ENCODE measurements at places on chromosomes 13 and 19.
A peak's percentile ranks its signal among the peaks of the same experiment; 100 is the strongest.

- ATAC-seq = no peak
Observed at GRCh38 chr13:97440598-97441170, 6.7 kb downstream of the RAP2A start.

DNA sequence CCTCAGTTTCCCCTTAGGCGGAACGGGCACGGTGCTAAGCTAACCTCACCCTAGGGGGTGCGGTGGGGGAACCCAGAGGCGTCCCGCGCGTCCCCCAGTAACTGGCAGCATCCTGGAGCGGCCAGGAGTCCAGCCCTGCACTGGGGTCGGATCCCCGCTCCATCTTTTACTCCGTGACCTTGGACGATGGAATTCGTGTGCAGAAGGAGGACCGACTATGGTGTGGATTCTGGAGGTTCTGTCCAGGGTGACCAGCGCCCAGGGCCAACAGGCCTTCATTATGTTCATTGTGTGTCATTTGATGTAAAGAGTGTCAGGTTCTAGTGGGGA, 630 bp downstream of the SPPL2B start:
- ATAC-seq = peak; percentile 10

GRCh38 chr13:84645196-84646012, 763.1 kb upstream of the SLITRK1 start:
- peak; percentile 73 for ATAC-seq

DNA sequence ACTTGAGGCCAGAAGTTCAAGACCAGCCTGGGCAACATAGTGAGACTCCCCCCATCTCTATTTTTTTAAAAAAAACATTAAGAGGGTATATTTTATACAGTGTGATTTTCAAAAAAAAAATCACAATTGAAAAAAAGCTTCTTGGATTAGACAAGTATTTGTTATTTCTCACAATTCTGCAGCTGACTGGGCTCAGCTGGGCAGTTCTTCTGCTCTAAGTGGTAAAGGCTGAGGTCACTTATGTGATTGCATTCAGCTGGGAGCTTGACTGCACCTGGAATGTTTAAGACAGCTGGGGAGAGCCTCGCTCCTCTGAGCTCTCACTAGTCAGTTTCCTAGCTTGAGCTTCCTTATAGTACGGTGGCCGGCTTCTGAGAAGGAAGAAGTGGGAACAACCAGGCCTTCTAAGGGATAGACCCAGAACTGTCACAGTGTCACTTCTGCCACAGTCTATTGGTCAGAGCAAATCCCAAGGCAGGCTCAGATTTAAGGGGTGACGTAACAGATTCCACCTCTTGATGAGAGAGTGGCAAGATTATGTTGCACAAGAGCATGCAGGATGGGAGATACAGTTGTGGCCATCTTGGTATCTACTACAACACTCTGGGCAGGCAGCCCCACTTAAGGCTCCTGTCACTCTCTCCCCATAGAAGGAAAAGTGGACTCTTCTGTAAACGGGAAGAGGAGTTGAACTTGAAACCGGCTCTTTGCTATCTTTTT, 19.7 kb upstream of the IRGC start:
- ATAC-seq = no peak

DNA sequence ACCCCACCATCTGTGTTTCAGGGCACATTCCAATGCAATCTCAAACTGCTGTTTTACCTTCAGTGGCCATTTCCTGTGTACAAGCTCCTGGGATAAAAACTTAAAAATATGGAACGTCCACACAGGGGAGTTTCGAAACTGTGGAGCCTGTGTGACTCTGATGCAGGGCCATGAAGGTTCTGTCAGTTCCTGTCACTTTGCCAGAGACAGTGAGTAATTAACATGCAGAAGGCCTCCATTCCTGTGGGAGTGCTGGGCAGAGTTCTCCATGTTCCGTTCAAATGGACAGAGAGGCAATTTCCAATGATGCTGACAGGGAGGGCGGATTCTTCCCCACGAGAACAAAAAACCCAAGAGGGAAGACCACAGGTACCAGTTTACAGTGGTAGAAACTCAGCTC, 24.4 kb downstream of the WDR88 start:
- no peak for ATAC-seq

DNA sequence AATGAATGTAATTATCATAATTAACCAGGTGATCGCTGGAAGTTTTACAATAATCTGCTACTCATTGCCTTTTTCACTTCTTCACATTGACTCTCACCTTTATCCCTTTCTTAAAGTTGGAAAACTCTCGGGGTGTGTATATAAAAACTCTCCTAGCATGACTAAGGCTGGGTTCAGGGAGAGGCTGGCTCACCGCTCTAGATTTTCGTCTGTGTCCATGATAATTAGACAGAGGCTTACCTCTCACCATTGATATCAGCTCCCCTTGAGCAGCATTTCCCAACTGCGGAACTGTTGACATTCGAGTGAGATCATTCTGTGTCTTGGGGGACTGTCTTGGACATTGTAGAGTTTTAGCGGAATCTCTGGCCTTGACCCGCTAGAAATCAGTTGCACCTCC, 39.4 kb downstream of the NFIX start:
- no peak for ATAC-seq

GRCh38 chr19:371501-372168, 27.0 kb upstream of the MIER2 start:
- no peak for ATAC-seq

GRCh38 chr19:30029721-30030510, 87.9 kb downstream of the URI1 start:
- ATAC-seq = no peak

DNA sequence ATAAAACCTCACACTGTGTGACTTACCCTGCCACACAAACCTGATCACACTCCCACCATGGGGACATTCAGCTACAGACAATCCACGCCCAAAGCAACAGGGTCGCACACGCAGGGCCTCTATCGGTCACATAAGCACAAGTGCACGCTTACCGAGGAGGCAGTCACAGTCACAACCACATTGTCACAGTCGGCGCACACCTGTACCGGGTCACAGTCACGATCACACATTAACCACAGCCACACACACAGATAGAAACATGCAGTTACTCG, 579 bp downstream of the ZNF566 start:
- peak; percentile 14 for ATAC-seq

GRCh38 chr19:30133803-30134202, 191.8 kb downstream of the URI1 start:
- no peak for ATAC-seq

DNA sequence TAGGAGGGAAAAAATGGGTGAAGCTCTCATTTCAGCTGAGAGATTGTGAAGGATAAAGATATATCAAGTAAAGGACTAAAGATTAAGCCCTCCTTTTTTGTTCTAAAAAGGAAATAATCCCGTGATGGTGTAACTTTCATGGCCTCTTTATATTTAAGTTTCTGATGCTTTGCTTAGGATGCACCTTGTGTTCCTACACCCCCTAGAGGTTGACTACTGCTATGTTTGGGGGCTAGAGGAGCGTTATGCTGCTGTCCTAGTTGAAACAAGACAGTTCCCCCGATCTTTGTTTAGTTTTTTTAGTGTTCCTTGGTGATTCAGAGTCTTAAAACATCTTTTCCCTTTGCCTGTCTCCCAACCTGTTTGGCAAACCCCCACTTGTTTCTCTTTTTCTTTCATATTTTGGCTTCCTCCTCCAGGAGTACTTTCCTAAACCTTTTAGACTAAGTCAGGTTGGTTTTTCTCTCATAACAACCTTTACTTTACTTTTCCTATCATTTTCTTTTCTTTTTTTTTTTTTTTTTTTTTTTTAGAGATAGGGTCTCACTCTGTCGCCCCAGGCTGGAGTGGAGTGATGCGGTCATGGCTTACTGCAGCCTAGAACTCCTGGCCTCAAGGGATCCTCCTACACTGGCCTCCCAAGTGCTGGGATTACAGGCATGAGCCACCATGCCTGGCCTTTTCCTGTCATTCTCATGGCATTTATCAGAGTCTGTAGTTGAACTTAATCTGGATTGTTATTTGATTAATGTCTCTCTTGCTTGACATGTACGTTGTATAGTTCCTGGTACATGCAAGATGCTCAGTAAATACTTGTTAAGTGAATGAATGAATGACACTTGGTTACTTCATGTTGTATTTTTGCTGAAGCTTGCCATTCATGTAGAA, 2.8 kb downstream of the UBA2 start:
- ATAC-seq = peak; percentile 70

- no peak for ATAC-seq
Observed at GRCh38 chr19:46660551-46661019, 397 bp downstream of the DACT3 start.

DNA sequence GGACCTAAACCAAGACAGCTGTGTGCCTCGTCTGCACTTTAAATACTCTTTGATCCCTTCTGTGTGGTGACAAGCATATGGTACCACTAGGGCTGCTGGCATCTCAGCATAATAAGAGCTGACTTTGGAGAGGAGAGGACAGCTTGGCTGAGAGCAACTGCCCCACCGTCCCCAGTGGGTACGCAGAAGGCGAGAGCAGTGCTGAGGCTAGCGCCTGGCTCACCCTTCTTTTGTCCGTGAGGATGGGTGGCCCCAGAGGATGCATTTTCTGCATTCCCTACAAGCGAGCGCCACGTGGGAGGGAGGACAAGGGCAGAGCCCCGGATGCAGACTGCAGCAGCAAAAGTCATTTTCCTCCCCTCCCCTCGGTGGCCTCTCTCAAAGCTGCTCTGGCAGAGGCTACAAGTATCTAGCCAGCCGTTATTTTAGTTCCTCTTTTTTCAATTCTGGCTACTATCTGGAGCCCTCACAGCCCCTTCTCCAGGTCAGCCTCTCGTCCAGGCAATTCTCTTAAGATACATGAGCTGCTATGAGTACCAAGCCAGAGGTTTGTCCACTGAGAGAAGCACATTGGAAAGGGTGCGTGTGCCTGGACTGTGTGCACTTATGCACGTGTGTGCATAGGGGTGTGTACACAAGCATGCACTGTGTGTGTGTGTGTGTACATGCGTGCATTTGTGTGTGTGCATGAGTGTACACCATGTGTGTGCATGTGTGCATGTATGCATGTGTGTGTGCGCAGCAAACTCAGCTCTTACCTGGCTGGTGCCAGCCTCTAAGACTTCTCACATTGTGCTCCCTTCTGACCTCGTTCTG, 51.3 kb downstream of the RAB20 start:
- peak; percentile 34 for ATAC-seq

- ATAC-seq = no peak
Observed at GRCh38 chr19:30648866-30649862, 277.0 kb downstream of the ZNF536 start.

DNA sequence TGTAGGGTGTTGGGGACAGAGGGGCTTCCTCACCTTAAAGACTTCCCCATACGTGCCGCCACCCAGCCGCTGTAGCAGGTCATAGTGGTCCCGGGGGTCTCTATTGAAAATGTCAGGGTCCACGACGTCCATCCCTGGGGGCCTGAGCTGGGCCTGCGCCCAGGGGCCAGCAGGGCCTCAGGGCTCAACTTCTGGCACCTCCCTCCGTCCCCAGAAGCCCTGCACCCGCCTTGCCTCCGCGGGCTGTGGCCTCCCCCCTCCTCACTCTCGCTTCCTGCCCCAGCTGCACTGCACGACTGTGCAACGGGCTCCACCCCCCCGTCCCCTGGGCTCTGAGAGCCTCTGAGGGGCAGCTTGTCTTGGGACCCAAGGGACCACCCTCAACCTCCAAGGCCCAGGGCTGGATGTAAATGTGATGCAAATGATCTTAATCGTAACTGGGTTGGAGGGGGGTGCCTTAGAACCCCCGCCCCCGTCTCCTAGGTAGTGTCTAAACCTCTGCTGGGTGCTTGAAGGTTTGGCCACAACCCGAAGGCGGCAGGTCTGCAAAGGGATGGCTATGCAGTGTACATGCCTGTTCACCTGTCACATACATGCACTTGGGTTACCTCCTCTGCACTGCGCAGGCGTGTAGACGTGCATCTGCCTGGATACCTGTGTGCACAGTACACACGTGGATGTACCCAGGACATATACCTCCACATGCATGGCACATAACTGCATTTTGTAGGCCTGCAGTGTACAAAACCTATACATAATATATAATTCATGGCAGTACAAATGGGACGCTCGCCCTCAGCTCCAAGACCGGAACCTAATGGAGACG, at the start of gene MAP4K1:
Gene MAP4K1 (minus strand): TSS at position 190 of the 826 bp plus-strand sequence. CDS start 58 bp downstream, at position 132.
- no peak for ATAC-seq

DNA sequence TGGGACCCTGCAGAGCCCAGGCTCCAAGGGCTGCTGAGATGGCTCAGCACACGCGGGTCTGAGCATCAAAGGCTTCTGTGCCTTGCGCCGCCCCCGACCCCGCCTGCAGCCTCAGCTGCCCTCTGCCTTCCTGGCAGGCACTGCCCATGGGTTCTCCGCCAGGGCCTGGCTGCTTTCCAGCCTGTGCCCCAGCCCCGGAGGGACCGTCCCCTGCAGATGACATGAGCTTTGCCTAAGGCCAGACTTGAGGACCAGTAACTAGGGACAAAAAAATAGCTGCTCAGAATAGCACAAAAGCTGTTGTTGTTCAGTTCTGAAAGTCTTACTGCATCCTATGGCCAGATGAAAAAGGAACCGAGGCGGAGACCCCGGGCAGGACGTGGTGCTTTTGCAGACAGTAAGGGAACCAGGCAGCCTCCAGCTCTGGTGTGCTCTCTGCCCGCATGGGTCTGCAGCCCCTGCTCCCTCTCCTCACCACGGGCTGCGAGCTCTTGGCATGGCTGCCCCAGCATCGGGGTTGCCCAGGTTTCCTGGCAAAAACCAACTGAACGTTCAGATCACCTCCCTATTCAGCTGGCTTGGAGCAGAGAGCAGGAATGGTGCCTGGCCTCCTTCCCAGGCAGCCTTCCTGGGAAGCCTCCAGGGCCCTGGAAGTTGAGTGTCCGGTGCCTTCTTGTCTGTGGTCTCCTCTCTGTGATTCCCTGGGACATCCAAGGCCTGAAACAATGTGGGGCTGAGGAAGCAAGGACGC, 12.5 kb upstream of the CFAP97D2 start:
- ATAC-seq = no peak

DNA sequence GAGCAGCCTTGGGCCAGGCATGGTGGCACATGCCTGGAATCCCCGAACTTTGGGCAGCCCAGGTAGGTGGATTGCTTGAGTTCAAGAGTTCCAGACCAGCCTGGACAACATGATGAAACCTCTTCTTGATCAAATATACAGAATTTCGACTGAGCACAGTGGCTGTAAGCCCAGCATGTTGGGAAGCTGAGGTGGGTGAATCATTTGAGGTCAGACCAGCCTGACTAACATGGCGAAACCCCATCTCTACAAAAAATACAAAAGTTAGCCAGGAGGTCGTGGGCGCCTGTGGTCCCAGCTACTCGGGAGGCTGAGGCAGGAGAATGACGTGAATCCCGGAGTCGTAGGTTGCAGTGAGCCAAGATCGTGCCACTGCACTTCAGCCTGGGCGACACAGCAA, 8.0 kb upstream of the NLRP7 start:
- ATAC-seq = no peak

DNA sequence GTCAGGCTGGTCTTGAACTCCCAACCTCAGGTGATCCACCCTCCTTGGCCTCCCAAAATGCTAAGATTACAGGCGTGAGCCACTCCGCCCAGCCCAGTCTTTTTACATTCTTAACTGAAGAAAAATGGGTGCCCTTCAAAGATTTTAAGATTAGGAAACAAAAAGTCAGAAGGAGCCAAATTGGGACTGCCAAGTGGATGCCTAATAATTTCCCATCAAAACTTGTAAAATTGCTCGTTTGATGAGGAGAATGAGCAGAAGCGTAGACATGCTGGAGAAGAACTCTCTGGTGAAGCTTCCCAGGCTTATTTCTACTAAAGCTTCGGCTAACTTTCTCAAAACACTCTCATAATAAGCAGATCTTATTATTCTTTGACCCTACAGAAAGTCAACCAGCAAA, 31.3 kb downstream of the NUMBL start:
- ATAC-seq = no peak

Data from SK-N-SH treated with all-trans-retinoic acid at 6 μM for 48 hours (cell line).